ENCODE measurements at places on chromosomes 6 and 20.
A peak's percentile ranks its signal among the peaks of the same experiment; 100 is the strongest.

GRCh38 chr6:41286544-41287346 is at the start of gene TREM1:
Gene TREM1 (minus strand): TSS chr6:41286682. CDS start chr6:41286655, 27 bp downstream.
- no peak for DNase-seq

GRCh38 chr20:49172413-49172812 is 15.7 kb downstream of the STAU1 start:
- DNase-seq, result no peak

DNA sequence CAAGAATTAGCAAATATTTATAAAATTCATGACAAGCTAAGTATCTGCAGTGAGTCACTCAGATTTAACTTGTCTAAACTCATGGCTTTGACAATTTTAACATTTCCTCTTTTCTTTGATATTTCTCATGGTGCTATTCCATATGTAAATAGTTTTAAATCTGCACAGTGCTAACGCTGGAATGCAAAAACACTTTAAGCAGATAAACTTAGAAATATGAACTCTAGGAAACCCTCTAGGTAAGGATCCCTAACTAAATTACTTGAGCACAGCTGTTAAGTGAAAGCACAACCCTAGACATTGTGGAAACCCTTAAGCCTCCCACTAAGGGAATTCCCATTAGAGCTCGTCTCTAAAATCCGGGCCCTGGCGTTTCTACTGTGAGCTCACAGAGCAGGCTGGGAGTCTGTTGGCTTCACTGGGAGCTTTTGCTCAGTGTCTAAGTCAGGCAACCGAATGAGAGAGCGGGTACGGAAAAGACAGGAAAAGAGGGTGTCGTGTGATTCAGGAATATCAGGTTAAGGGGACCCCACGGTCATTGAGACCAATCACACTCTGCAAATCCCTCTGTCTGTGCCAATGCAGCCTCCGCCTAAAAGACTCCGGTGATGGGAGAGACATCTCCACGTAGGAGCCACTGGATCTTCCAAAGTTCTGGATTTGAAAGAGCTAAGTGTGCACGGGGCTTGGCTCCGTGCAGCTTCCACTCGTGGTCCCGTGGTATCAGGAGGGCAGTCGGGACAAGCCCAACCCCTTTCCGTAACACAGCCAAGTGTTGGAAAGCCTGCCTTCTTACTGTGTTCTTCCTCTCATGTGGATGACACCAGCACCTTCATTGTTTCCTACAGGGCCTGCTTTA is 112.3 kb upstream of the RPS6KA2 start:
- no peak for DNase-seq

DNA sequence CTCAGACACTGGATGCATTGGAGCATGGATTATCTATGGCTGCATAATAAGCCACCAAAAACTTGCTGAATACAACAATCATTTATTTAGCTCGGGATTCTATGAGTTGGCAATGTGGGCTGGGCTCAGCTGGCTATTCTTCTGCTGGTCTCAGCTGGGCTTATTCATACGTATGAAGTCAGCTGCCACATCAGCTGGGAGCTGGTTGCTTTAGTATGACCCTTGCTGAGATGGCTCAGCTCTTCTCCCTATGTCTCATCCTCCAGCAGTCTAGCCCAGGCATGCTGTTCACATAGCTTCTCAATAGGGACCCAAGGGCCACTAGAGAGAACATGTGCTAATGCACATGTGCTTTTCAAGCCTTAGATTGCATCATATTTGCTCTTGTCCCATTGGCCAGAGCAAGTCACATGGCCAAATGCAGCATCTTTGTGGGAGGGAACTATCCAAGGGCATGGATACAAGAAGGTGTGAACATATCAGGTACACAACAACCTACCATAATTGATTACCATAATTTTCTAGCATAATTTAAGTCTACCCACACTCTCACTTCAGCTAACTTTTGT is 444.6 kb downstream of the KIF16B start:
- DNase-seq, result no peak

GRCh38 chr20:10216146-10216791 is 2.4 kb upstream of the SNAP25 start:
- no peak for DNase-seq

- no peak for DNase-seq
Observed at GRCh38 chr6:108423982-108424705, 129.3 kb downstream of the AFG1L start.

GRCh38 chr6:118553132-118553531 is 5.0 kb downstream of the PLN start:
- DNase-seq, result no peak

DNA sequence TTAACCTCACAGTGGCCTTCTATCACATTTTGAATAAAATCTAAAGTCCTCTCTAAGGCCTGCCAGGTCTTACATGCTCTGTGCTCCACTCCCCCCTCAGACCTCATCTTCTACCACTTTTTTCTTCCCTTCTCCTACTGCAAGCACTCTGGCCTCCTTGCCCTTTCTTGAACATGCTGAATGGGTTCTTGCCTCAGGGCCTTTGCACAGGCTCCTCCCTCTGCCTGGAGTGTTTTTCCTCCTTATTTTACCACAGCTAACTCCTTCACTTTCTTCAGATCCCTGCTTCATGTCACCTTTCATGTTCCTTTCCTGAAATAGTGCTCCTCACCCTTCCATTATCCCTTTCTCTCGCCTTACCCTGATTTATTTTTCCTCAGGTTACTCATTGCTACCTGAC is 97.9 kb upstream of the FOXP4 start:
- no peak for DNase-seq

DNA sequence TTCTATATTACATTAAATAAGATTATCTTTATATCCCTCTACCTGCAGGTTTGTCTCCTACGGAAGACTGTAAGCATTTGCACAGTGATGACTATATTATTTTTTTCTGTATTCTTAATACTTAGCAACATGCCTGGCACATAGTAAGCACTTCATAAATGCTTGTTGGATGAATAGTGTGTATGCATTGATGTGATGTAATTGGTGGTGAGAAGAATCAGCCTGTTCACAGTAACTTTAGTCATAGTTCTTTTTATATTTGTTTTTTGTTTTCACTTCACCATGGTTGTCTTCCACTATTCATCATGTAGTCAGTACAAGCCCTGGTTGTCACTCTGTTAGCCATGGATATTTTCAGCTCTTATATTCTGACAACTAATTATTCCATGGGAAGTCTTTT is 184.0 kb upstream of the FLRT3 start:
- DNase-seq, result no peak

DNA sequence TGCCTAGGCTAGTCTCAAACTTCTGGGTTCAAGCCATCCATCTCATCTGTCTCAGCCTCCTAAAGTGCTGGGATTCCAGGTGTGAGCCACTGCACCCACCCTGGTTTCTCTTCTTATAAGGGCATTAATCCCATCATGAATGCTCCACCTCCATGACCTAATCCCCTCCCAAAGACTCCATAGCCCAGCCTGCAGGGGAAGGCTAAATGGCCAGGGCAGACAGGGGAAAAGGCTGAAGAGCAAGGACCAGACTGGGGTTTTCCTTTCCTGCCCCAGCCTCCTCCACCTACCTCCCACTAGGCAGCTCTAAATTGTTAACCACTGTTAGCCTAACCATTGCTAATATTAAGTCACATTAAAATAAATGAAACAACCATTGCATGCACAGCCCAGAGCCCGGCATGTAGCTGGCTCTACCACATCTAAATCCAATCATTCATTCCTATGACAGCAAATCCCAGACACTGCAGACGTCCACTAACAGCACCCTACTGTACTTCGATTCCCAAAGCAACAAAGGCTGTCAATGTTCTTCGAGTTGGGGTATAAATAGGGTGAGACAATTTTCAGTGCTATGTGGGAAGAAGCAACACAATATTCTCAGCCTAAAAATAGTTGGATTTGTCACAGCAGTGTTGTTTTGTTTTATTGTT is 243.2 kb upstream of the ARID1B start:
- DNase-seq, result no peak

- DNase-seq, result no peak
Observed at GRCh38 chr6:167768471-167769215, 58.1 kb upstream of the AFDN start.

DNA sequence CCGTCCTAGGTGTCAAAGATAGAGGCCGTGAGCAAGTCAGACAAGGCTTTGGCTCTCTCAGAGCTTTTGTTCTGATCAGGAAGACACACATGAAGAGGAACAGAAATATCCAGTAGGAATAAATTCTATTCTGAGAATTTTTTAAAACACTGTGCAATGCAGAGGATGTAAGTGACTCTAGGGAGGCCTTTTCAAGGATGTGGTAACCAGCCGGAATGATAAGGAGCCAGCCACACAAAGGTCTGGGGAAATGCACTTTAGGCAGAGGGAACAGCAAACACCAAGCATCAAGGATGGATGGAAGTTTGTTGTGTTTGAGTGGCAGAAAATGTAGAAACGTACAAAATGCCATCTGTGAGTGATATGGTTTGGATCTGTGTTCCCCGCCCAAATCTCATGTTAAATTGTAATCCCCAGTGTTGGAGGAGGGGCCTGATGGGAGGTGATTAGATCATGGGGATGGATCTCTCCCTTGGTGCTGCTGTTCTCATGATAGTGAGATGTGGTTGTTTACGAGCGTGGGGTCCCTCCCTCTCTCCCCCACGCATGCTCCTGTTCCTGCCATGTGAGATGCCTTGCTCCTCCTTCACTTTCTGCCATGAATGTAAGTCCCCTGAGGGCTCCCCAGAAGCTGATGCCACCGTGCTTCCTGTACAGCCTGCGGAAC is 93.6 kb upstream of the CDYL start:
- DNase-seq, result no peak

- no peak for DNase-seq
Observed at GRCh38 chr6:24149836-24150235, 23.8 kb downstream of the NRSN1 start.

DNA sequence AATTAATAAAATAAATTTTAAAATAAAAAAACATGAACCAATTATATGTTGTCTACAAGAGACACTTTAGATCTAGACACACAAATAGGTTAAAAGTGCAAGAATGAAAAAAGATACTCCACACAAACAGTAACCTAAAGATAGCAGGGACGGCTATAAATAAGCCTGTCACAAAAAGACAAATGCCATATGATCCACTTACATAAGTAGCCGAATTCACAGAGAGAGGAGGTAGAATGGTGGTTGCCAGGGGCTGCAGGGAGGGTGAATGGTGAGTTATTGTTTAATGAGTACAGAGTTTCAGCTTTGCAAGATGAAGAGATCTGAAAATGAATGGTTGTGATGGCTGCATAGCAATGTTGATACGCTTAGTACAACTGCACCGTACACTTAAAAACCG is 32.7 kb downstream of the KATNA1 start:
- DNase-seq, result no peak

- DNase-seq, result peak; percentile 37
Observed at GRCh38 chr6:29653452-29654038, 3.3 kb upstream of the MOG start.

GRCh38 chr20:62924442-62925075 is 1.7 kb downstream of the DIDO1 start:
- no peak for DNase-seq
